ENCODE measurements at places on chromosomes 16 and 17.

GRCh38 chr17:43434902-43435319 is 36.1 kb downstream of the ARL4D start:
- DNase-seq: no peak

DNA sequence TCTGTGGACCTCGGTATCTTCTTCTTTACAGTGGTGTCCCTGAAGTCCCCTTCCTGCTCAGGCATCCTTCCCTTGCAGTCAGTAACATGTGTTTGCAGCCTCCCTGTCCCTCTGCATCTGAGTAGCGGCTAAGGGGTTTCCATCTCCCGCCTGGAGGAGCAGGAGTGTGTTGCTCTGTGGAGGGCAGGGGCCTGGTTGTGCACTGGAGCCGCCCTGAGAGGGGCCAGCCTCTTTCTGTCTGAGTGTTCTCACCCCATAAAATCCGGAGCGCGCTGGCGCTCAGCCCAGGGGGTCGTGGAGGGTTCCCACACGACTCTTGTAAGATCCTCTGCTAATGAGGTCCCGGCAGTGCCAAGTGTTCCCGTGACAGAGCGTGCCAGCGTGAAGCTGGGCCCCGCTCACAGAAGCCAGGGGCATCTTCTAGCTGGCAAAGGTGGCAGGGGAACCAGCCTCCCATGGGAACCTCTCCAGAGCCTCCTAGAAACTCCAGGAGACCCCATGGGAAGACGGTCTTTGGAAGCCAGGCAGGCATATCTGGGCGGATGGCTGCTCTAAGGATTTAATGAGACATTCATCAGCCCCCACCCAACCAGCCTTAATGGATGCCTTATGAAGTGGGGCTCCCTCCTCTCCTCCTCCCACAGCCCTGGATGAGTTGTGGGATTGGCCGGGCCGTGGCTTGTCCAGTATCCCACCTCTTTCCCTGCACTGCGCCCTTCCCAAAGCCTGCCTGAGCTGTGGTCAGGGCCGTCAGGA is 91.4 kb upstream of the GSE1 start:
- DNase-seq: no peak

- no peak for DNase-seq
Observed at GRCh38 chr17:42526031-42526444, 10.0 kb upstream of the NAGLU start.

GRCh38 chr16:69851491-69852240 is 89.5 kb downstream of the WWP2 start:
- DNase-seq: no peak

GRCh38 chr16:12538667-12539091 is 265.0 kb downstream of the CPPED1 start:
- DNase-seq: no peak

GRCh38 chr16:2584729-2585650 is 47.2 kb downstream of the PDPK1 start:
- DNase-seq: no peak

GRCh38 chr17:3656755-3657587 is 11.4 kb downstream of the TAX1BP3 start:
- DNase-seq: no peak

DNA sequence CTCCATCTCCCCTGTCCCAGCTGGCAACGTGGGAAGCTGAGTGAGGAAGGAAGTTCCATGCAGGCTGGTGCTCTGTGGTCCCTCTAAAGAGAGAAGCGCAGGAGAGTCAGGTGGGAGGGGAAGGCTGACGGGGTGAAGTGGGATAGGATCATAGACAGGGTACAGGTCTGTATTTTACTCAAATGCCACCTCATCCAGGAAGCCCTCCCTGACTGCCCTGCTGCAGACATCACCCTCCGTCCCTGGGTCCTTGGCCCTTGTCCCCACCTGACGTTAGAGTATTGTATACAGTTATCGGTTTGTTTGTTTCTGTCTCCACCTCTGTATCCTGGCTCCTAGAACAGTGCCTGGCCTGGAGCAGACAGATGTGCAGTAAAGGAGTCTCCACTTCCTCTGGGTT is 11.7 kb downstream of the CANT1 start:
- DNase-seq: no peak

GRCh38 chr17:49343273-49343672 is 18.8 kb downstream of the ZNF652 start:
- DNase-seq: no peak

GRCh38 chr16:2881783-2882649 is 999 bp upstream of the FLYWCH2 start:
- no peak for DNase-seq

DNA sequence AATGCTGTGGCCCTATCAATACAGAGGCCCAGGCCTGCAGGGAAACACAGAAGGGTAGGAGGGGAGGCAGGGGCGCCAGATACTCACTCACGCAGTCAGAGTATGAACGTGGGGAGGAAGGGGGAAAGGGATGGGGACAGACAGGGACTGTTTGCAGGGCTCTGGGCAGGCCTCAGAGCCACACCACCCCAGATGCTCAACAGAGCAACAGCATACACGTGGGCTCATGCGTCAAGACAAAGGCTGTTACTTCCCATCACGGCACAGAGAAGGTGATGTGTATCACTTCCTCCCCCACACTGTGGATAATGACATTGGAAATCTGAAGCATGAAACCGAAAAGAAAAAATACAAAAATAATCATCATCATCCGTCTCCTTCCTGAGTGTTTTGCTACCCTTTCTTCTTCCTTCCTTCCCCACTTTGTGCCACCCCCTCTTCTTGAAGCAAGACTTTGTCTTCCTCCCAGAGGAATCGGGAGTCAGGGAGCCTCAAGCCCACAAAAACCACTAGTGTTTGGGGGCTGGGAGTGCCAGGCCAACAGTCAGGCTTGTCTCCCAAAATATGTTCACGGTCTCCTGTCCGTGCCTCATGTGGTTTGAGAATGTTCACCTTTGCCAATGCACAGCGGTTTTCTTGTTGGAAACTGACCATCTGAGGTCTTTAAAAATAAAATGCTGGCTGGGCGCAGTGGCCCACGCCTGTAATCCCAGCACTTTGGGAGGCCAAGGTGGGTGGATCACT is 20.1 kb downstream of the SLC39A11 start:
- DNase-seq: no peak

GRCh38 chr17:2068031-2068518 is 13.2 kb downstream of the HIC1 start:
- DNase-seq: no peak

- DNase-seq: no peak
Observed at GRCh38 chr17:63116967-63117830, 151.2 kb downstream of the TANC2 start.

DNA sequence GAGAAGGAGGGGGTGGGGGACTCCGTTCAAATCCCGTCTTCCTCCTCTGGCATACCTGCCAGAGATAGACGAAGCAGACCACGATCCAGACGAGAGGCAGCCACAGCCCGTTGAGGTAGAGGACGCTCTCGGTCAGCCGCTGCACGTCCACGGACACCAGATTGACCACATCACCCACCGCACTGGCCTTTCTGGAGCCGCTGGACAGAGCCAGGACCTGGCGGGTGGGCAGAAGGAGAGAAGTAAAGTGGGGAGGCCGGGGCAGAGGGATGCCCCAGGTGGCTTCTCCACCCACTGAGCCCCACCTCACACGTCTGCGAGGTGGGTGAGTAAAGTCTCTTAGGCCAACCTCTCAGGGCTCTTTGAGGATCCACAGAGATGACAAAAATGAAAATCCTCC is 25.3 kb downstream of the ABCC6 start:
- no peak for DNase-seq

GRCh38 chr17:79391376-79392233 is 219.2 kb downstream of the RBFOX3 start:
- peak; percentile 79 for DNase-seq

- DNase-seq: no peak
Observed at GRCh38 chr16:49619811-49620157, 236.1 kb downstream of the ZNF423 start.

DNA sequence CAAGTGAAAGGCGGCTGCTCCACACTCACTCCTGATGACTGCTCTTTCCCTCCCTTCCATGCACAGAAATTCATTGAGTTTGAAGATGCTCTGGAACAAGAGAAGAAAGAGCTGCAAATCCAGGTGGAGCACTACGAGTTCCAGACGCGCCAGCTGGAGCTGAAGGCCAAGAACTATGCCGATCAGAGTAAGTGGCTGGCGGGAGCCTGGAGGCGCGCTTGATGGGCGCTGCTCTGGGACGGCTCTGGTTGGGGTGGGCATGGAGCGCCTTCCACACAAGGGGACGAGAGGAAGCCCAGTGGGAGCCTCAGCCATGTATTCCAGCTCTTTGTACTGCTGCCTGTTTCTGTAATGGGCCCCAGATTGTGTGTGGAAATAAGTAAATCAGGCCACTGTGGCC is 18.5 kb downstream of the MAPK8IP3 start:
- DNase-seq: no peak

- no peak for DNase-seq
Observed at GRCh38 chr16:24010440-24011089, 174.8 kb downstream of the PRKCB start.

All from GM12891 (cell line).